Peyer's patch (tissue), 4 donors: ENCODE measurements at places on chromosomes 16 and 17.

- DNase-seq, result no peak
Observed at GRCh38 chr17:13194887-13195286, 177.1 kb upstream of the ELAC2 start.

GRCh38 chr17:79645022-79645776, 34.3 kb upstream of the RBFOX3 start:
- DNase-seq, result no peak

GRCh38 chr16:15493466-15494180, 59.2 kb downstream of the BMERB1 start:
- no peak for DNase-seq

DNA sequence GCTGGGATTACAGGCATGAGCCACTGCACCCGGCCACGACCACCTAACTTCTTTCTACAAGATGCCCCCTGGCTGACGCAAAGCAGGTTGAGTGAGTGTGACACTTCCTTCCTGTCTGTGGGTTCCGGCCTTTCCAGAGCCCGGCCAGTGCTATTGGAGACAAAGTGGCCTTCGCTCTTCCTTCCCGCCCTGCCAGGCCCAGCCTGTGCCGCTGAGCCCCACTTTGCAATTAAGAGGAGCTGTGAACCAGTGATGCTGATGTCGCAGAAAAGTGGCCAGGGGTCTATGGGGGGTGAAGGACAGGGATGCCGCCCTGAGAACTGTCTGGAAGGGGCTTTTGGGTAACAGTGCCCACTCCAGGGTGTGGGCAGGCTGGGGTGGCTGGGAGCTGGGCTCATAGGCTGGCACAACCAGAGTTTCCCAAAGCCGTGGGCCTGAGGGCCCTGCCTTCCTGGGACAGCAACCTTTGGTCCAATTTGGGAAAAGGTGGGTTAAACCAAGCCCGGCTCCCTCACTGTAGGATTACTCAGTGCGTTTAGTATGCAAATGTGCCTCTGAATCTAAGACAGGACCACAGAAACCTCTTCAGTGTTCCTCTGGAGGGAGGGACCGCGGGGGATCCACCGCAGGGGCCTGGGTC, 174.9 kb downstream of the SEC14L1 start:
- peak; percentile 28 for DNase-seq

DNA sequence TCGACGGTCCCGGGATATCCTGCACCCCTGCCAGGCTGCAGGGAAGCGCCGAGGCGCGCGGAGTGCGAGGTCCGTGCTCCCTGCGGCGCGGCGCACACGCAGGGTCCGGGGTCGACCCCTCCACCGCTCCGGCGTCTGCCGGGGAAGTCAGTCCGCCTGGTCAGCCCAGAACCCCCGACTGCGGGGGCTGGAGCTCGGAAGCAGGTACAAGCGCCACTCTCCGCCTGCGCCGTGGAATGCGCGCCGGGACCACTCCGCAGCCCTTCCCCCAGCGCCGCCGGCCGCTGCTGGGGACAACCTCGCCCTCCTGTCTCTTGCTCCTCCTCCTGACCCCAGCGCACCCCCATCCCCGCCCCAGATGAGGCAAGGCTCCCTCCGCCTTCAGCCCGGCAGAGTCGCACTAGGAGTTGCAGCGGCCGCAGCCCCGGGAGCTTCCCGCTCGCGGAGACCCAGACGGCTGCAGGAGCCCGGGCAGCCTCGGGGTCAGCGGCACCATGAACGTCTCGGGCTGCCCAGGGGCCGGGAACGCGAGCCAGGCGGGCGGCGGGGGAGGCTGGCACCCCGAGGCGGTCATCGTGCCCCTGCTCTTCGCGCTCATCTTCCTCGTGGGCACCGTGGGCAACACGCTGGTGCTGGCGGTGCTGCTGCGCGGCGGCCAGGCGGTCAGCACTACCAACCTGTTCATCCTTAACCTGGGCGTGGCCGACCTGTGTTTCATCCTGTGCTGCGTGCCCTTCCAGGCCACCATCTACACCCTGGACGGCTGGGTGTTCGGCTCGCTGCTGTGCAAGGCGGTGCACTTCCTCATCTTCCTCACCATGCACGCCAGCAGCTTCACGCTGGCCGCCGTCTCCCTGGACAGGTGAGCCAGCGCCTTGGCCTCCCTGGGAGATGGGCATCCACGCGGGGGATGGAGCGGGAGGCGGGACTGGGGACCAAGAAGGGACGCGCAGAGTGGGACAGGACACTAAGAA, at the start of gene GALR2:
Gene GALR2, plus strand, starts transcription at position 392 of the 974 bp plus-strand sequence. Its CDS starts 103 bp downstream, at position 495.
- DNase-seq, result no peak

DNA sequence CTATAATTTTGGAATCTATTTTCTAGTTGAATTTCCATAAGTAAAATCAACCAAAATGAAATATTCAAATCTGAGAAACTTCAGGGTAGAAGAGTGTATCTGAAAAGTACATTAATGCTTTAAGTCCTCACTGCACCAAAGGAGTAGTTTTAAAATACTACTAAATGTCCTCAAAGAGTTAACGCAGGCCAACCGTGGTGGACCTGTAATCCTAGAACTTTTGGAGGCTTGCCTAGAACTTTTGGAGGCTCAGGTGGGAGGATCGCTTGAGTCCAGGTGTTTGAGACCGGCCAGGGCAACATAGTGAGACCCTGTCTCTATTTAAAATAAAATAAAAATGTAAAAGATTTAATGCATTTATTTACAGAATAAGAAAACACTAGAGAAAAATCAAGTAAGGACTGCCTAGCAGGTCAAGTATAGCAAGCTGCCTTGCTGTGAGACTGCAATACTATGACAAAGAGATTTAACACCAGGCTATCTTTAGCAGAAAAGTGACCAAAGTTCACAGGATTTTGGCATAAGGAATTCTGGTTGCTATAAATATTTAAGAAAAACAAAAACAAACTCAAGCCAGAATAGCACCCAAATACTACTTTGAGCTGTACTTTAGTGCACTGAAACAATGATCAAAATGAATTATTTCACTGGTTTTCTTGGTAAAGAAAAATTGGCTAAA, 41.0 kb downstream of the CHCT1 start:
- no peak for DNase-seq

DNA sequence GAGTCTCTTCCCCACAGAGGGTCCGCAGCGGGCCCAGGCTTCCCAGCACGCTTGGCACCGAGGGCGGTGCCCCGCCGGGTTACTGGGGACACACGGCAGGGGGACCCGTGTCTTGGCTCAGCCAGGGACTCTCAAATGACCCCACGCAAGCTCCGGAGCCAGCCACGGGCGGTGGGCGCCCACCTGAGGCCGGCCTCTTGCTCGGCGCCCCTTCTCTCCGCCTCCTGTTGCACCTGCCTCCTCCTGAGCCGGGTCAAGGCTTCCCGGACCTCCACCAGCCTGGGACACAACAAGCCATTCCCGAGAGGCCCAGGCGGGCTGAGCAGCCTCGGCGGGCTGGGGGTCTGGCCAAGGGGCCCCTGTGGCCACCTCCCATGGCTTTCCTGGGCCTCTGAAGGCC, 1.7 kb downstream of the CCDC154 start:
- no peak for DNase-seq

DNA sequence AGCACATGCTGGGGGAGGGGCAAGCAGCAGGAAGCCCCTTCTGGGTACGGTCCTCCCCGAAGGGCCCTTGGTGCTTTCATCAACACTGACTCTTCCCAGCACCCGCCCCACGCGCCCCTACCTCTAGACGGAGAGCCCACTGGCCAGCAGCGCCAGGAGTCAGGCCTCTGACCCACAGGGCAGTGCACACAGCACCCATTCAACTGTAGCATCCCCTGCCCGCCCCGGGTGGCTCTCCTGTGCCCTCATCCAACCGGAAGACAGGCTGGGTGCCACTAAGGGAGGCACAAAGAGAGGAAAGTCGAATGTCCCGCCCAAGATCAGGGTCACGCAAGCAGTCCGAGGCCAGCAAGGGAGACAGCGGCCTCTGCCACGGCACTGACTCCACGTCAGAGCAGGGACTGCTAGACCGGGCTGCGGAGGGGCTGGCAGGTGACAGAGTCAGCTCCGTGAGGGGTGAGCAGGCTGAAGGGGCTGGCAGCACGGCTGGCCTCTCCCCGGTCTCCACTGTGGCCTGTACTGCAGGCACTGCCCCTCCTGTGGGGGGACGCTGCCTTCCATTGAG, 9.8 kb downstream of the MSRB1 start:
- no peak for DNase-seq

- DNase-seq, result no peak
Observed at GRCh38 chr17:17994271-17995069, 21.8 kb downstream of the DRC3 start.

GRCh38 chr17:15265131-15265530, at the start of gene PMP22:
Gene PMP22, minus strand, starts transcription at chr17:15265326. Its CDS starts 4,599 bp downstream, at chr17:15260727.
- no peak for DNase-seq

DNA sequence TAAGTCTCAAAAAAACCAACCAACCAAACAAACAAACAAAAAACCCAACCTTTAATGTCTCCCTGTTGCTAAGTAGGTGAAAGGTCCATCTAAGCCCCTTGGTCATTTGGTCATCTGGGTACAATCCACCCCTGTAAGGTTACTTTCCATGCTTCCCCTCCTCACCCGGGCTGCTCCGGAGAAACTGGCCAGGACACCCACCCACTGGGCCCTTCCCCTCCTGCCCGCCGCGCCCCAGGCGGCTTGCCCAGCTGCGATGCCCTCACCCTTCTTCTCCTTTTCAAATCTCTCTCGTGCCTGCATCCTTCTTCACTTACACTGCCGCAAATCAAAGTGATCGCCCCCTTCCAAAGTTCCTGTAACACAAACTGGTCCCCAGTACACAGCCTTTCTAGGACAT, 2.0 kb downstream of the NTAN1 start:
- no peak for DNase-seq

DNA sequence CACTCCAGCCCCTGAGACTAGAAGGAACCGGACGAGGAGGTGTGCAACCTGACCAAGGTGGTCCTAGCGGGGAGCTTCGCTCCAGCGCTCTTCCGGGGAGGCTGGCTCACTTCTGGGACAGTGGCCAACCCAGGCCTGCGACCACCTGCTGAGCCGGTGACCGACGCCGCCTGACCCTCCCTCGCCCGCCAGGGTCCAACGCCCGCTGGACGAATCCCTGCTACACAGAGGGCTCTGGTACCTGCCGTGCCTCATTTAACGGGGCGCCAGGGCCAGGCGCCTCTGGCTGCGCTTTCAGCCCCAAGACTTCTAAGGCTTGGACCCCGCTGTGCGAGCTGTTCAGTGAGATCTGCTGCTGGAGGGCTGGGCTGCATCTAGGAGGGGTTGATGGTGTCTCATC, 99.5 kb upstream of the KCNJ18 start:
- no peak for DNase-seq

DNA sequence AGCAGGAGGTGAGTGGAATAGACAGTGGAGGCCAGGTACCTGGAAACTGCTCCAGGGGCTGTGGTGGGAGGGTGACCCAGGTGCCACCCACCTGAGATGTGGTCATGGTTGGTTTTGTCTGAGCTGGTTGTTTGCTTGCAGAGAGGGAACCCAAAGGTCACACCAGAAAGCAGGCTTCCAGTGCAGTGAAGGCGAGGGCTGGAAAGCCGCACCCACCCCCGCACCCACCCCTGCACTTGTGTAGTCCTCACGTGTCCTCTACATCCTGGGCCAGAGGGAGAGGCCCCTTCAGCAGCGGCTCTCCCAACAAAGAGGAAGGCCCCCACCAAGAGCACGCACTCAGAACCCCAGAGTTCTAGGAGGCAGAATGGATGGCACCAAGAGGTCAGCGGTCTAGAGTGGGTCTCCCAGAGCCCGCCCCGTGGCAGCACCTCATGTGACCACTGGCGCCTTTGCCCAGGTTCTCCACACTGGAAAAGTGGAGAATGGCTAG, 92.6 kb upstream of the CBX4 start:
- no peak for DNase-seq

GRCh38 chr16:67461600-67462278, 19.2 kb downstream of the ATP6V0D1 start:
- DNase-seq, result no peak

DNA sequence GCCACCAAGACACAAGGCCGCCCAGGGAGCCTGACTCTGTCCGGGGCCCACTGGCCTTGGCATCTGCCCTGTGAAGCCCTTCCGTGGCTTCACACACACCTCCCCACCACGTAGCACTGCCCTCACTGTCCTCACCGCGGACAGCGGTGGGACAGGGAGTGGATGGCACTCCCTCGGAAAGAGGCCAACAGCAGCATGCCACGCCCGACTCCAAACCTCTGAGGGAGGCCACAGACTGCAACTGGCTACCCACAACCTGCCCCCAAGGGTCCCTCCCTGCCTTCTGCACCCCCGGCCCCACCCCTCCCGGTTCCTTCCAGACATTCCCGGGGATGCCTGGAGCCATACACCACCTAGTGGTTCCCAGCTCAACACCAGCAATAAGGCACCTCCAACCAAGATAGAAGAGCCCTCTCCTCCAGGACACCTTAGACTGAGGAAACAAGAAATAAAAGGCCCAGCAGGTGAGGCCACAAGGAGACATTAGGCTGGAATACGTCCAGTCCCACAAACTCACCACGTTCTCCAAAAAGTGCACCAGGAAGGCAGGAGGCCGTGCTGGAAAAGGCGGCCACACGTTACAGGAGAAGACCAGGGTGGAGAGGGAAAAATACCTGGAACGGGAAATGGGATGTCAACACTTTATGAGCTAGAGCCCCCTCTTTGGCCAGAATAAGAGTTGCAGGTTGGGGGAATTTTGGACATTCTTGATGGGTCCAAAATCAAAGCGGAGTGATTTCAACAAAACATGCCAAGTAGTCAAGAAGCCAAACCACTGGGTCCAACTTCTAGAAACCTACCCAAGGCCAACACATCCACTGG, 310.0 kb downstream of the SOX9 start:
- DNase-seq, result no peak

DNA sequence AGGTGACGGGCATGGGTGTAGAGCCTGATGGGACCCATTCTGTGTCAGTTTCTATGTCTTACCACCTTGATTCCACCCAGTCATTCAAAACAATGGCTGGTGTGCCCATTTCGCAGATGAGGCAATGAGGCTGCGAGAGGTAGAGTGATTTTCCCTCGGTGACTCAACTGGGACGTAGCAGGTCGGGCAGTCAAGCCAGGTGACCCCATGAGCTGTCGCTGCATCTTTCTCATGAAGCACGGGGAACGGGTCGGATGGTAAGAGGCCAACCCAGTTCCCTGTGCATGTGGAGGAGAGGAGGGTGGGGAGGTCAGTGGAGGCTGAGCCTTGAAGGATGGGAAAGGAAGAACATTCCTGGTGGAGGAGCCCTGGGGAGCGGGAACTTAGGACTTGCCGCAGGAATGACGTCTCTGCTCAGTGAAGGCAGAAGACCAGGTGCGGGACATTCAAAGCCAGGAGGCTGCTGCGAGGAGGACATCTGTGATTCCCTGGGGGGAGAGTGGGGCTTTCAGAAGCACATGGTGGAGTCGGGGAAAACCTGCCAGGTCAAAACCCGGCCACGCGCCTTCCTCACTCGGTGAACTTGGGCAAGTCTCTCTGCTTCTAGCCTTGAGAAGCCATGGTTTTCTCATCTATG, 1.1 kb downstream of the IL21R start:
- DNase-seq, result no peak

DNA sequence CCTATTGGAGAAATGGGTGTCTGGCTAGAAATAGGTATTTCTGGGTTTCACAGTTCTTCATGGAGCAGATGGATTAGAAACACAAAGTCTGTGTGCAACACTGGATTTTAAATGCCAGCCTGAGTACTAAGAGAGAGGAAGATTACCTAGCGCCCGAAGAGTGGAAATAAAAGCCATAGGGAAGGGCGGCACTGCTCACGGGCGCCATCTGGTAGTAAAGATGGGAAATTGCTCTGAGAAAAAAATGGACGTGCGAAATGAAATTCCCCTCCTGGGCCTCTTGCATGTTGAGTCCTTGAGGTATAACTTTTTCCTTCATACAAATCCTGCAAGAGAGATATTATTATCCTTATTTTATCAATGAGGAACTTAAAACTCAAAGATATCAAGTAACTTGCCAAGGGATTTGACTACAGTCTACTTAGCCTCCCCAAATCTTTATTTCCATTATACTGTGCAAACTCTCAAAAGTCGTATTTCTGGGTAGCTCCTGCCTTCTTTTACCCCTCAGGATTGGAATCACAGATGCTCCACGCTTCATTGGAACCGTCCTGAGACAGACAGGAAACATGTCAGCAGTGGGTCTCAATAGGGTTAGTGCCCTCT, 72.8 kb downstream of the MMD start:
- DNase-seq, result peak; percentile 72
